Hematopoietic multipotent progenitor cell (in vitro differentiated cells): ENCODE measurements at places on chromosomes 4 and X.

GRCh38 chr4:150648123-150648522, 66.2 kb downstream of the MAB21L2 start:
- DNase-seq = no peak

GRCh38 chrX:129695535-129695934, 40.8 kb upstream of the APLN start:
- DNase-seq = no peak

DNA sequence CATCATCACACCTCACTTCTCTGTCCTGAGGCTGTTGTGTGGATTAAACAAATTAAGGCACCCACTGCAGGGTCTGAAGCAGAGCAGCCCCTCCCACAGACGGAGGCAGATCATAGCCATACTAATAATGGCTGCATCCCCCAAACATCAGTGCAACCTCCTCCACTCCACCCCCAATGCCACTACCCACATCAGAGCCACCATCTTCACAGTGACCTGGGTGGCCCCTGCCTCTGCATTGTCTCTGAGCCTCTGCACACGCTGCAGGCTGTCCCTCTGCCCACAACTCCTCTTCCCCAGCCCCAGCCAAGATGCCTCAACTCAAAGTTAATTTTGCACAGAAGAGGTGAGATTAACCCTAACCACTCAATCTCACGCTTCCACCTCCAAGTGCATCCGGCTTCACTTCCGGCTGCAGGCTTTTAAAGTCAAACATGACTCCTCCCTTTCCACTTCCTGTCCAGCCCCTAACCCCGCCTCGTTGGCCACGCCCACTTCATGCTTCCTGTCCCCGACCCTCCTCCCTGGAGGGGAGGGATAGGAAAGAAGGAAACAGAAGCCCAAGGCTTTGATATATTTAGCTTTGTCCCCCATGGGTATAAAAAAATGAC, 22.7 kb downstream of the JAKMIP1 start:
- no peak for DNase-seq

DNA sequence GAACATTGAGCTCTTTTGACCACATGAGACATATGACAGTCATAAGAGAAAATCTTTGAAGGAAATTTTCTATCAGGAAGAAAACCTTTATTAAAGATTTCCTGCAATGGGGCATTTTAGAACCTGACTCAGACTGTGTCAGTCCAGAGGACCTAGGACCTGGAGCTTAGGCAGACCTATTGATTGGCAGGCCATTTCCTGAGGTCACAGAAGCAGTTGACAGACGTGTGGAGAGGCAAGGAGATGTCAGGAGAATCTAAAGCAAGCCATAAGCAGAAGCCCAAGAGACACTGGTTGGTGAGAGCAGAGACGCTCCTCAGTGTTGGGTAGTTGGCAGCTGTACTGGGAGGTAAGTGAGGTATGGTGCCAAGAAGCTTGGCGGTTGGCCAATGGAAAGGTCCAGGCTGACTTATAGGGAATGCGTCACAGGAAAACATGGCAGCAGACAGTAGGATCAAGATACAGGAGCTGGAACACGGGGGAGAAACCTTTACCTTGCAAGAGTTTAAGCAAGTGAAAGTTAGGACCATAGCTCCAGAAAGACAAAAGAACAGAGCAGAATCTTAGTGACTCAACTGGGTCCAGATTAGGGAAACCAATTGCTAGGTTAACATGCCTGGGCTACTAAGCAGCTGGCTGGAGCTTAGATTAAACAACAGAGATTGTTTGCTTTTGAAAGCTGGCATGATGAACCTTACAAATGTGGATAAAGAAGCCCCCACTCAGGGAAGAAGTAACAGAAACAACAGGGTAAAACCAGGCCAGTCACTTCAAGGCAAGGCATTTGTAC, 18.6 kb downstream of the PALLD start:
- DNase-seq = no peak
